ENCODE measurements at places on chromosomes 5 and 9.

- no peak for DNase-seq
Measured at GRCh38 chr5:11289733-11290132, 528.7 kb upstream of the DAP start.

GRCh38 chr5:113378959-113379541 lies 55.7 kb downstream of the TSSK1B start:
- DNase-seq = peak; percentile 27

DNA sequence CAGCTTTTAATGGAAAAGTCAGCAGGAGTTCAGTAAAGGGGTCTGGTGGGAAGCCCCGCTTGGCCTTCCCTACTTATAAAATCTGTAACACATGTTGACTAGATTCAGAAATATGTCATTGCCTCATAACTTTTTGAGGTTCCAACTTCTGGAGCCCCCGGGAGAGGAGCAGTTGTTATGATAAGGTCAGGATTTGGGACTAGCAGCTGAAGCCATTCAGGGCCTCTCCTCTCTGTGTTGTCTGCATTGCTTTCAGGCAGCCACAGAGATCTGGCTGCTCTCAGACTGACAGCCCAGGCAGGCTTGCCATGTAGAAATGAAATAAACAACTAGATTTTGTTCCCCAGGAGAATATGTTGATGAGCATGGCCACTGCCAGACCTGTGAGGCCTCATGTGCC lies 167.1 kb downstream of the RFK start:
- no peak for DNase-seq

DNA sequence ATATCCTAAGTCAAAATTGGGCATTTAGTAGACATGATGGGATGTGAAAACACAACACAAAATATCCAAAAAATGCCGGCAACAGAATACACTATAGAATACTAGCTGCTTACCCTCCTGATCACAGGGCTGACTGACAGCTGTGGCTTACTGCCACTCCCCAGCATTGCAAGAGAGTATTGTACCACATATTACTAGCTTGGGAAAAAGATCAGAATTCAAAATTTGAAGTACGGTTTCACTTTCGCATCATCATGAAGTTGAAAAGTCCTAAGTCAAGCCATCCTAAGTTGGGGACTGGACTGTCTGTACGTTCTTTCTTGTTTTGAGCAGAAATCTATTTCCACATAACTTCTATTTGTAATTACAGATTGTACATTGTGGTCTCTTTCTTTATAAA lies 851.4 kb downstream of the MAT2B start:
- no peak for DNase-seq

DNA sequence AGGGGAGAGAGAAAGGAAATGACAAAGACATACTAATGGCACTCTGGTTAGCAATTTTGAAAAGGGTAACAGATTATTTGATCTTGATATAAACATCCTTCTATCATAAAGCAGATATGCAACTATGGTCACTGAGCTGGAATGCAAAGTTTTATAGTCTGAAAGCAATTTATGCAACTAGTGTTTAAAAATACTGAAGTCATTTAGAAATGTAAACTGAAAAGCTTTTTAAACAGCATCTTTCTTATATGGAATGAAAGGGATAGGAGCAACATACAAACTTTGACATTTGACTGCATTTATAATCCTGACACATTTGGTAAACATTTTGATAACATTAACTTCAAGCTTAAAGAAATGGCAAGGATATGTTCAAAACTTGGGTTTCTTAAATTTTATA lies 28.7 kb upstream of the ADAMTS19 start:
- no peak for DNase-seq

- peak; percentile 68 for DNase-seq
Measured at GRCh38 chr9:129888293-129889121, 53.2 kb downstream of the USP20 start.

GRCh38 chr5:11322133-11322532 lies 561.1 kb upstream of the DAP start:
- DNase-seq = no peak

DNA sequence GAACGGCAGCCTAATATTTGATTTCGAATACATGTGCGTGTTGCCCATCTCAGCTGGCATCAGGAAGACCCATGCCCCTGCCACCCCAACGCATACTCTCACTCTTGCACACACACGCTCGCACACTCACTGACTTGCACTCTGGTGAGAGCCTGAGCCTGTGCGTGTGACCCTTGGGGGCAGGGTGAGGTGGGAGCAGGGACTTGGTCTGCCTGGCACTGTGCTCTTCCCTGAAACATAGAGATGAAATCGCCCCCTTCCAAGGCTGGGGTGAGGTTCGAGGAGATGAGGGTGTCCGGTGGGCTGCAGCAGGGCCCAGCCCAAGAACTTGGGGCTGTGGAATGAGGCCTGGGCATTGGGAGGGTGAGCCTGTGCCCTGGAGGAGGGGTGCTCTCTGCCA lies 1.2 kb downstream of the LCN9 start:
- DNase-seq = no peak

- no peak for DNase-seq
Measured at GRCh38 chr9:82101475-82101874, 112.9 kb downstream of the SPATA31D1 start.

DNA sequence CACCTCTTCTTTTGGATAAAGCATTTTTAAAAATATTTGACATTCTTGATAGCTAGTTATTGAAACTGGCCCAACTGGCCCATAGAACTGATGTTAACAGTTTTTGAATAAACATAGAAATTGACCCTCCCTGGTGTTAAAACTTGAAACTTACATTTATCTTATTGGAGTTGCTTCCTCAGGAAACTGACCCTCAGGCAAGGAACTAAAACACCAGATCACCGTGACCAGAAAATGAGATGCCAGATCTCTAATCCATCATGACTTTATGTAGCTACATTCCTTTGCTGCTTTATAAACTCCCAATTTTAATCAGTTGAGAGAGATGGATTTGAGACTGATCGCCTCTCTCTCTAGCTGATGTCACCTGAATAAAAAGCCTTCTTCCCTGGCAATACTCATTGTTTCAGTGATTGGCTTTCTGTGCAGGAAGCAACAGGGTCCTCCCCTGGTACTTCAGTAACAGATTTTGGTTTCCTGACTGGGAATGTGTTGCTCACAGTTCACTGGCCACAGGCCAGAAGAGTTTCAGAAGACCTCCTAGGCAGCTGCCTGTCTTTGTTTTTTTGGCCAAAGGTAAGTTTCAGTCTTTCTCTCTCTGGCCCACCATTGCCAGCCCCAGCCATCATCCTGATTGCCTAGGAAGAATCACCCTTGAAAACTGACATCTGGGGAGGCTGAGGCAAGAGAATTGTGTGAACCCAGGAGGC lies 212.4 kb downstream of the DTWD2 start:
- DNase-seq = no peak

GRCh38 chr5:160271836-160272235 lies 40.5 kb downstream of the CCNJL start:
- no peak for DNase-seq

- DNase-seq = no peak
Measured at GRCh38 chr5:123180178-123180577, 91.1 kb downstream of the PRDM6 start.

- DNase-seq = no peak
Measured at GRCh38 chr5:73625944-73626811, at the start of gene ARHGEF28. ARHGEF28 (plus strand) TSS chr5:73626196; CDS start chr5:73684852, 58,656 bp downstream.

DNA sequence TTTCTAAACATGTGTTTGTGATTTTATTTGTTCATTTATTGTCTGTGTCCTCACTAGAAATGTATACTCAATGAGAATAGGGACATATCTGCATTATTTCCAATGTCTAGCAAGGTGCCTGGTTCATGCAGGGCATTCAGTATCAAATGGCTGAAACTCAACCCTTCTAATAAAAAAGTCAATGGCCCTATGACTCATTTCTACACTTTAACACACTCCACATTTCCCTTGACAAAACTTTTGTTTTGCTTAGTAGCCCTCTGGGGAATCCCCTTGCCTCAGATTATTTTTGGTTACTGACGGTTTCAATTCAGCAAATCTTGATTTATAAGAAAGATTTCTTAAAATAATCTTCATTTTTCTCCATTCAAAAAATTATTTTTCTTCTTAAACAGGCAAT lies 206.0 kb upstream of the DMRTA1 start:
- no peak for DNase-seq

GRCh38 chr5:169116961-169117461 lies 183.9 kb downstream of the SLIT3 start:
- no peak for DNase-seq

GRCh38 chr9:18189871-18190670 lies 283.9 kb upstream of the ADAMTSL1 start:
- DNase-seq = no peak

DNA sequence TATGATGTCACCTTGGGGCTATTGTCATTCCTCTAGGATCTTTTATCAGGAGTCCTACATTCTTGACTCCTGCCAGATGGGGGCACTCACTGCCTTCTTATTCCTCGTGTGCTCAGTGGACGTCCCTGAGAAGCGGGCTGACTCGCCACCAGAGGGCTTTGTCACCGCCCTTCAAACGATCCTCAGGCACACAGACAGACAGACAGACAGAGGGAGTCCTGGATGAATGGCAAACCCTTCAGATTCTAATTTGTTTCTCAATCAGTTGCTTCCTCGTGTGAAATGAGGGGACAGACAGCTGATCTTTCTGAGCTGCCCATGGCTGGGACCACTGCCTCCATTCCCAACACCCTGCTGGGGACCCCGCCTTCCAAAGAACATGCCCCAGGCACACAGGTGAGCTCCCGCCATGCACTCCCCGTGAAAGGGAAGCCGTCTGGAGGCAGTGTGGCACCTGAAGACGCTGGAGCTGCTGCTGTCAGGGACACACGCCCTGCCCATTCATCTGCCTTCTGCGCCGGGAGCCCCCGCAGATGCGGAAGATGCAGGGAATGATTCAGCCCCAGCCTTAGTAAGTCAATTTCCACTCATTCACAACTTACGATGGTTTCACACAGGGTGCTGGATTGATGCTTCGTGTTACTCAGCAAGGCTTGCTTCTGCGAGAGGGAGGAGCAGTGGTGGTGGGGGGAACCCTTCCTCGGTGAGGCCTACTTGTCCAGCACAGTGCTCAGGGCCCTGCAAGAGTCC lies 24.9 kb upstream of the SH3PXD2B start:
- no peak for DNase-seq

DNA sequence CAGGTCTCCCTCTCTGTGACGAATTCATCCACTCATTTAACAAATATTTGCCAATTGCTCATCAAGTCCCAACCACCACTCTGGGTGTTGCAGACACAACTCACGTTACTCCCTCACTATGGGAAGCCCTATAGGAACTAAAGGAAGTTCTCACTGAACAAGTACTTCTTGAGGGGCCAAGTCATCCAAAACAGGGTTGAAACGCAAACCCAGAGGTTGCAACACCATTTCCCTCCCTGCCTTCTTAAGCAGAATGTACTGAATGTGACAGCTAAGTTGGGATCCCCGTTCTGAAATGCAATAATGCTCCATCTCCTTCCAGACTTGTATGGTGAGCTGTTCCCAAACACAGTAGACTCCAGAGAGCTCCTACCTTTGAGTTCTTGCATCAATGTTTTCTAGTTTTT lies 34.3 kb downstream of the EPB41L4B start:
- no peak for DNase-seq

GRCh38 chr9:104961238-104961637 lies 33.3 kb upstream of the ABCA1 start:
- peak; percentile 1 for DNase-seq

- DNase-seq = no peak
Measured at GRCh38 chr5:78600687-78601414, 47.7 kb downstream of the LHFPL2 start.

DNA sequence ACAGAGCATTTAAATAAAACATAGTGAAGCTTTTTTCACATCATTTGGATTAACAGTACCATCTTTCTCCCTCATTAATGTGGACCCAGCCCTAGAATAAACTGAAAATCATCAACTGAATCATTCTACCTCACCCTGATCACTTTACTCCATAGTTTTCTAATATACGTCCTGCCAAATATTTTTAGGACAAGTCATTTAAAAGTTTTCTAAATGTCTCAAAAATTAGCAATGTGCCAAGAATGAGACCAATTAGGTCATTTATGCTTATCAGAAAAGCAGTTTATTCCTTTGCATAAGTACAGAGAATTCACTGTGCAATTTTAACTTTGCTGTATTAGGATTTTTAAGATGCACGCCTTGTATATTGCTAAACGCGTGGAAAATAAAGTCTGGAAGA lies 284.4 kb downstream of the PIK3R1 start:
- DNase-seq = no peak

DNA sequence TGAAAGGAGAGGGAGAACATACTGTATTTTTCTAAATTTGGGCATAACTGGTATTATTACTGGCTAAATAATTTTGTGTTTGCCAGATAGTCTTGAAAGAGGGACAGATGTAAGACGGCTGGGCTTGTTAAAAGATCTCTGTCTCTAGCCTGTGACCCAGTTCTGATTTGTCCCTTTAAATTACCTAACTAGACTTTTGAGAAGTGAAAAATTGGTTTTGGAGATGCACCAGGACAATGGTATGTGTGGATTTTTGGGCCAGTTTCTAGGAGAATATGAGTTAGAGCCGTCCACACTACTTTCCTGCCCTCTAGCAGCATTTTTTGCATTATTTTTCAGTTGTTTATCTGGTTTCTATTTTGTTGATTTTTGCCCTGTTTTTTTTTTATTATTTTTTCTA lies 33.5 kb downstream of the LNPEP start:
- no peak for DNase-seq

DNA sequence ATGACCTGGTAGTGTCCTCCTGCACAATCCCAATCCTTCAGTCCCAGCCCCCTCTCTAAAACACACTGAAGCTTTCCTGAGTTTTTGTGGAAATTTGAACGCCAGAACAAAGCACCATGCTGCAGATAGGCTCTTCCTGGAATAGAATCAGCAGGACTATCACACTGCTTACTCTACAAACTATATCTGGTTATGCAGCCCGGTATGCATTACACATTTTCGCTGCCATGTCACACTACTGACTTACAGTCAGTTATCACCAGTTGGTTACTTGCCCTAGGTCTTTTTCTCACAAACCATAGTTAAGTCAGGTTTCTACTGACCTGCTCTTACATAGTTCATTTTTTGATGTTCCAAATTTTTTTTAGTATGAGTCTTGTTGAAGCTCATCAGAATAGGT lies 24.9 kb downstream of the PLCXD3 start:
- DNase-seq = no peak

- DNase-seq = no peak
Measured at GRCh38 chr5:36948650-36949049, 72.1 kb downstream of the NIPBL start.

DNA sequence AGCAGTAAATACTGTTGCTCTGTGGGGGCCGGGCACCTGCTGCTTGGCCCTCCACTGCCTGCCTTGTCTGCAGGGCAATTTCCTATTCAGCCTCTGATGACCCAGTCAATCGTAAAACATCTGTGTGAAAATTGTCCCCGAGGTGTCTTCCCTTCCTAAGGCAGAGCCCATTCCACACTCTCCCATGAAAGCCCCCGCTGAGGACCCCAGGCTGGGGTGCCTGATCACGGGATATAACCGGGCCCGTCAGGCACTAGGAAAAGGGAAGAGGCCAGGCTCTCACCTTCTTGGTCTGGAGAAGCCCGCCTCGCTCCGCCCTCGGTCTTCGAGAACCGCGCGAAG lies 27.2 kb upstream of the SCGB3A1 start:
- DNase-seq = no peak

All from stimulated activated CD8-positive, alpha-beta memory T cell treated with anti-CD3 and anti-CD28 coated beads, Interleukin-4, amount 100 ng/mL, for 4 hours (primary cell).